ENCODE measurements at places on chromosomes 7 and 10. TPM values are rescaled to one million over a fixed set of nuclear protein-coding genes. Genes with fewer than 3 reads are reported as not detected.

GRCh38 chr10:89476150-89476549 is 59.2 kb downstream of the SLC16A12 start:
- H3K4me3 ChIP-seq = no peak overlapping the region
- H3K27me3 ChIP-seq = peaks cover 4% of the 10 kb centered on the region
- no peak overlapping the region for H3K27ac ChIP-seq
- DNase-seq = no peak
- H3K4me1 ChIP-seq = no peaks in the 10 kb centered on the region
- no peaks in the 10 kb centered on the region for H3K36me3 ChIP-seq

GRCh38 chr7:141012696-141013344 is 1.9 kb downstream of the MRPS33 start:
- H3K27ac ChIP-seq = peak overlapping the region; percentile 98
- H3K4me3 ChIP-seq = peak overlapping the region; percentile 95
- peaks cover 14% of the 10 kb centered on the region for H3K36me3 ChIP-seq
- no peak for DNase-seq

- H3K4me1 ChIP-seq = no peaks in the 10 kb centered on the region
- no peaks in the 10 kb centered on the region for H3K36me3 ChIP-seq
- H3K27ac ChIP-seq = no peak overlapping the region
- H3K27me3 ChIP-seq = no peaks in the 10 kb centered on the region
- H3K4me3 ChIP-seq = no peak overlapping the region
These were observed 182.2 kb upstream of the PRR15 start for GRCh38 chr7:29381206-29382094.

DNA sequence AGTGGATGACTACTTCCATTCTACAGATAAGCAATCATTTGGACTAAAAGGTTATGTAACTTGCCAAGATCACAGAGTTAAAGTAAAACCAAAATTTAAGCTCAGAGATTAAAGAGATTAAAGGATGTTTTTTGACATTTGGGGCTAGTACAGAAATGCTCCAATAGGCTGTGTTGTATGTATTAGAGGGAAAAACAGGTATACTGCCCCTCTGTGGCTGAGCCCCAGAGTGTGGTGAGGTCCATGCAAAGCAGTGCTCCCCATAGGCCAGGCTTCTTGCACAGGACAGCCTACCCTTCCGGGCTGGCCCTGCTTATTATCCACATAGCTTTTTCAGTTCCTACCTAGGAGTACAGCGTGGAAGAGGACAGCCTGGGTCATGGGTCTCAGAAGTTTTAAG is 322.8 kb downstream of the POM121L12 start:
- no peaks in the 10 kb centered on the region for H3K27me3 ChIP-seq
- H3K27ac ChIP-seq = no peak overlapping the region
- no peak for DNase-seq
- no peaks in the 10 kb centered on the region for H3K36me3 ChIP-seq
- no peak overlapping the region for H3K4me3 ChIP-seq
- H3K4me1 ChIP-seq = no peaks in the 10 kb centered on the region

DNA sequence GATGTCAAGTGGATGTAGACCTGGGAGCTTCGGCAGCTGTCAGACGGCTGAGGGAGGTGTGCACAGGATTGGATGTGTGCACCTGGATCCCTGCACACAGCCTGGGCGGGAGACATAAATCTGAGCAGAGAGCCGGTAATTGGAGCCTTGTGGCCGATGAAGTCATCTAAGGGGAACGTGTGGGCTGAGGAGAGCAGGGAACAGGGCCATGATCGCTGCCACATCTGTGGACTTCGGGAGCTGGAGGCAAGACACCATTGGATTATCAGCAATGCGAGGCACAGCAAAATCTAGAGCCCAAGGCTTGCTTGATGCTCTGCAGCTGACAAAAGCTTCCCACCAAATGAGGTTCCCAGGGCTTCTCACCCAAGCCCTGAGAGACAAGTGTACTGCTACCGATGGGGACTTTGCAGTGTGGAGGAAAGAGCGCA is 147.7 kb downstream of the PTPN20 start:
- no peak for DNase-seq
- H3K4me1 ChIP-seq = peaks cover 3% of the 10 kb centered on the region
- H3K4me3 ChIP-seq = no peak overlapping the region
- H3K36me3 ChIP-seq = no peaks in the 10 kb centered on the region

DNA sequence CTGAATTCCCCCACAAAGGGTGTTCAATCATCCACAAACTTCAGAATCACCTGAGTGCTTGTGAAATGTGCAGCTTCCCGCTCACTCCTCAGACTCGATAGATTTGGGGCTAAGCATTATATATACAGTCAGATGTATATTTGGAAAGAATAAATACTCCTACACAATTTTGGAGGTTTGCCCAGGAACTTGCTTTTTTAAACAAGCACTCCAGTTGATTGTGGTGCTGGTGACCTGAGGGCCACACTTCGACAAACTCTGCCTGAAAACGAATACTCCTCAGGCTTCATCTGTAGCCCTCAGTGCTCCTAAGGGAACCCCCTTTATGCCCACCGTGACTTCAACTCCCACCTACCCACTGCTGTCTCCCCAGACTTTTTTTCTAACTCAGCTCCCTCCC is 211.6 kb downstream of the INHBA start:
- H3K36me3 ChIP-seq = no peaks in the 10 kb centered on the region
- H3K27ac ChIP-seq = no peak overlapping the region
- H3K27me3 ChIP-seq = no peaks in the 10 kb centered on the region
- H3K4me3 ChIP-seq = no peak overlapping the region
- no peaks in the 10 kb centered on the region for H3K4me1 ChIP-seq

GRCh38 chr10:116891208-116891607 is 41.9 kb downstream of the ENO4 start:
- H3K36me3 ChIP-seq = no peaks in the 10 kb centered on the region
- no peak for DNase-seq
- no peak overlapping the region for H3K27ac ChIP-seq
- peaks cover 33% of the 10 kb centered on the region for H3K27me3 ChIP-seq

DNA sequence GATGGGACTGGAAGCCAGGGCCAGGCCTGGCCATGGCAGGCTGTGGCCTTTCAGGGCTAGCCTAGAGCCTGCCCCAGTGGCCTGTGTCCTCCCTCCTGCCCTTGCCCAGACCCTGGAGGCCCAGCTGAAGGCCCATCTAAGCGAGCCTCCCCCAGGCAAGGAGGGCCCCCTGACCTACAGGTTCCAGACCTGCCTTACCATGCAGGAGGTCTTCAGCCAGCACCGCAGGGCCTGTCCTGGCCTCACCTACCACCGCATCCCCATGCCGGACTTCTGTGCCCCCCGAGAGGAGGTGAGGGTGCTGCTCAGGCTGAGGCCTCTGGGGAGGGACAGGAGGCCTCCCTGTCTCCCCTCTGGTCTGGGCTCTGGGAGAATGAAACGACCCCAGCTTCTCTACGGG is 60.9 kb downstream of the PALD1 start:
- H3K36me3 ChIP-seq = no peaks in the 10 kb centered on the region
- H3K27me3 ChIP-seq = no peaks in the 10 kb centered on the region
- no peaks in the 10 kb centered on the region for H3K4me1 ChIP-seq
- H3K27ac ChIP-seq = no peak overlapping the region

DNA sequence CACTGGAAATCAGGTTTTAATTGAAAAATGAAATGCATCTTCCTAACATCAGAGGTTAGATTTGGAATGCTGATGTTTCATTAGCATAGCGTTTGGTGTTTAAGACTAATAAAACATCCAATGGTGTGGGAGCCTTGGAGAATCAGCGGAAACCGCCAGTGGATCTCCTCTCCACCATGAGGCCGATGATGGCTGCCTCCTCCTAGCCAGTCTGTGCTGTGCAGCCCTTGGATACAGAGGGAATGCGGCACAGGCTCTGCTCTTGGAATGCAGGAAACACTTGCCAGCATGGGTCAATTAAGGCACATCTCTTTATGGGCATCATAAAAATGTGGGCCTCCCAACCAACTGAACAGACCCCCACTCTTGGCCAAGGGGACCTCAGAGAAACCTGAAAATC is 259.9 kb downstream of the GLRX3 start:
- no peak for DNase-seq
- no peaks in the 10 kb centered on the region for H3K36me3 ChIP-seq
- H3K27me3 ChIP-seq = peaks cover 6% of the 10 kb centered on the region
- H3K4me1 ChIP-seq = no peaks in the 10 kb centered on the region
- no peak overlapping the region for H3K4me3 ChIP-seq
- H3K27ac ChIP-seq = no peak overlapping the region

DNA sequence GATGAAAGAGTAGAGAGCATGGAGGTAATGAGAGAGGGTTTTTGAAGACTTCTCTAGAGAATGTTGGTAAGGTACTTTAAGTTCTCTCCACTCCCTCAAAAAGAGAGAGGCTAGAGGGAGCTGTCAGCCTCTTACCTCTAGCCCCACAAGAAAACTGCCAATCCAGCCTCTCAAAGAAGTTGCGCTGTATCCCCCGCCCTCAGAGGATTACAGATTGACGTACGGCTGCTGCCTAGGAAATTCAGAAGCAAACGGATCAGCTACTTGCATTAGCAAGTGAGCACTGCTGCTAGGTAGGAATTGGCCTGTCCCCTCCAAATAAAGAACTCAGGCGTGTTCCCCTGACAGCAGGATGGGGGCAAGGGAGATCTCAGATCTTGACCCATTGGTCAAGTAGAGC is 34.2 kb downstream of the TYW1B start:
- no peaks in the 10 kb centered on the region for H3K27me3 ChIP-seq
- H3K4me3 ChIP-seq = no peak overlapping the region
- peaks cover 25% of the 10 kb centered on the region for H3K36me3 ChIP-seq

GRCh38 chr10:71550628-71551027 is 153.9 kb downstream of the CDH23 start:
- no peak for DNase-seq
- no peaks in the 10 kb centered on the region for H3K27me3 ChIP-seq
- H3K4me1 ChIP-seq = no peaks in the 10 kb centered on the region

GRCh38 chr7:71584256-71584655 is 452.3 kb downstream of the GALNT17 start:
- no peak for DNase-seq
- H3K27ac ChIP-seq = no peak overlapping the region
- no peaks in the 10 kb centered on the region for H3K36me3 ChIP-seq
- H3K4me3 ChIP-seq = no peak overlapping the region

DNA sequence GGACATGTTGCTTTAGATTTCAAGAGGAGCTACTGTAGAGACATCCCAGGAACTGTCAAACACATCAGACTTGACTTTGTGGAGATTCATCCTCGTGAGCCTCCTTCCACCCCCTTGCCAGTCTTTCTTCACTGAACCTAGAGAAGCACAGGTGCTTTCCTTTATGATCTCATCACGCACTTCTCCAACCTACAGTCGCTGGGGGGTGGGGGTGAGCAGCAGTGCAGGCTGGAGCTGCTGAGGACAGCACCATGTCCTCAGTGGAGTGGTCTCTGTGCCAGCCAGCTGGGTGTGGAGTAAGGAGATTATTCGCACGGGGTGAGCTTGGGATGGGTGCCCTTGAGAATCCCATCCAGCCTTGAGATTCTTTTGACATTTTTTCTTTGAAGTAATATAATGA is 88.1 kb downstream of the VOPP1 start:
- no peak overlapping the region for H3K4me3 ChIP-seq
- H3K27ac ChIP-seq = peak overlapping the region; percentile 83
- H3K4me1 ChIP-seq = peaks cover 86% of the 10 kb centered on the region
- H3K36me3 ChIP-seq = peaks cover 52% of the 10 kb centered on the region

- DNase-seq = no peak
- peak overlapping the region; percentile 65 for H3K4me3 ChIP-seq
- H3K4me1 ChIP-seq = peaks cover 35% of the 10 kb centered on the region
- H3K36me3 ChIP-seq = no peaks in the 10 kb centered on the region
- no peaks in the 10 kb centered on the region for H3K27me3 ChIP-seq
- peak overlapping the region; percentile 91 for H3K27ac ChIP-seq
These were observed 11.0 kb upstream of the HNRNPF start for GRCh38 chr10:43419997-43420368.

- H3K4me1 ChIP-seq = peaks cover 27% of the 10 kb centered on the region
- H3K36me3 ChIP-seq = no peaks in the 10 kb centered on the region
- DNase-seq = no peak
- H3K4me3 ChIP-seq = no peak overlapping the region
- no peaks in the 10 kb centered on the region for H3K27me3 ChIP-seq
These were observed 59.5 kb upstream of the TM9SF3 start for GRCh38 chr10:96646301-96646700.

DNA sequence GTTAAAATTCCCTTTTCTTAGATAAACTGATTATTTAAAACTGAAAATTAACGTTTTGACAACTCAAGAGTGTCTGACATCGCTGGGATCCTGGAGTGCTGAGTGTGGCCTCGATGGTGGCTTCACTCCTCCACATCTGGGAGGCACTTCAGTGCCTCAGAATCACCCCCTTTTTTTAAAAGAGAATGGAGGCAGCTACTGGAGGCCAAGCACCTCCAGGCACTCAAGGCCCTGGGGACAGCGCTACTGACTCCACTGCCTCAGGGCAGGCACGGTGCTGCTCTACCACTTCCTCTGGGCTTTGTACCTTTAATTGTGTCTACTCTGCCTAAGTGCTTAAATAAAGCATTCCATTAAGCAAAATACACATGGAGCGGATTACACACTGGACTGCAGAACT is 27.2 kb upstream of the NCAPG2 start:
- no peak for DNase-seq
- peaks cover 26% of the 10 kb centered on the region for H3K36me3 ChIP-seq
- H3K4me3 ChIP-seq = no peak overlapping the region

- H3K27me3 ChIP-seq = no peaks in the 10 kb centered on the region
- no peaks in the 10 kb centered on the region for H3K36me3 ChIP-seq
- no peaks in the 10 kb centered on the region for H3K4me1 ChIP-seq
- DNase-seq = no peak
These were observed 348.8 kb downstream of the SDK1 start for GRCh38 chr7:3649678-3650440.

SAMD9L gene
- total RNA-seq = 7.3 TPM

DOCK4 gene
- total RNA-seq = 0.43 TPM

GPR37 gene
- total RNA-seq = not detected

ARHGAP22 gene
- not detected for total RNA-seq

CALHM3 gene
- total RNA-seq = not detected

STOX1 gene
- 0.38 TPM for total RNA-seq
